ENCODE measurements at places on chromosomes 5 and 9.

DNA sequence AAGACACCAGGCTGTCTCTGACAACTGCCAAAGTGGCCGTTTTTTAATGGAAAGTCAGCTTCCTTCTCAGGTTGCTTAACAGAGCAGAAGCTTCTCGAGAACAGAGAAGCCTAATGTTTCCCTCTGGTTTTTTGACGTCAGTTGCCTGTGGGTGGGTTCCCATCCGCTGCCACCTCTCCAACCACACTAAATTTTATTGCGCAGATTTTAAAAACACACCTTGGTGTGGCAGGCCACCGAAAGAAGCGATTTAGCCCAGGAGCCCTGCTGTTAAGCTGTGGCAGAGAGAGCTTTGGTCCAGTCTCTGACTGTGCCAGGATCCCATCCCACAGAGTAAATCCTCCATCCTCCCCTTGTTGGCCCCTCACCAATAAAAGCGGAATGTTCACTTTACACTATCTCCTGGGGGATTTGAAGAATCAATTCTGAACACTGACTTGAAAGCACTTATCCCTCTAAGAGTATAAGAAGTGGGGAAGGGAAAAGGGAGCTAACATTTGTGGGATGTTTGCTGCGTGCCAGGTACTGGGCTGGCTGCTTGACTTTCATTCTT is 181.6 kb downstream of the AOPEP start:
- DNase-seq: no peak

GRCh38 chr5:112848116-112848811 is 12.8 kb upstream of the SRP19 start:
- peak; percentile 57 for DNase-seq

DNA sequence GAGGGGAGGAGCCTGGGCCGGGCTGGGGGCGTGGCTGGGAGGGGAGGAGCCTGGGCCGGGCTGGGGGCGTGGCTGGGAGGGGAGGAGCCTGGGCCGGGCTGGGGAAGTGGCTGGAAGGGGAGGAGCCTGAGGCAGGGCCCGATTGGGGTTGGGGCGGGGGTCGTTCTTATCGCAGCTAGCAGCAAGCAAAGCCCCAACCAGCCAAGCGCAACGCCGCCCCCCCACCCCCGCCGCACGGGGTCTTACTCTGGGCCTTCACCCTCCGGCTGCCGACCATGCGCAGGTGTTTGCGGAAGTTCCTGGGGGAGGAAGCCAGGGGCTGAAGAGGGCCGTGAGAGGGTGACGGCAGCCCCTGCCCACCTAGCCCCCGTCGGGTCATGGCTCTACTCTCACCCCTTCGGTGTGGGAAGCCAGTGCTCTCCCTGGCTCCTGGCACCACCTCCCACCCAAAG is 5.0 kb downstream of the NSMF start:
- DNase-seq: peak; percentile 73

DNA sequence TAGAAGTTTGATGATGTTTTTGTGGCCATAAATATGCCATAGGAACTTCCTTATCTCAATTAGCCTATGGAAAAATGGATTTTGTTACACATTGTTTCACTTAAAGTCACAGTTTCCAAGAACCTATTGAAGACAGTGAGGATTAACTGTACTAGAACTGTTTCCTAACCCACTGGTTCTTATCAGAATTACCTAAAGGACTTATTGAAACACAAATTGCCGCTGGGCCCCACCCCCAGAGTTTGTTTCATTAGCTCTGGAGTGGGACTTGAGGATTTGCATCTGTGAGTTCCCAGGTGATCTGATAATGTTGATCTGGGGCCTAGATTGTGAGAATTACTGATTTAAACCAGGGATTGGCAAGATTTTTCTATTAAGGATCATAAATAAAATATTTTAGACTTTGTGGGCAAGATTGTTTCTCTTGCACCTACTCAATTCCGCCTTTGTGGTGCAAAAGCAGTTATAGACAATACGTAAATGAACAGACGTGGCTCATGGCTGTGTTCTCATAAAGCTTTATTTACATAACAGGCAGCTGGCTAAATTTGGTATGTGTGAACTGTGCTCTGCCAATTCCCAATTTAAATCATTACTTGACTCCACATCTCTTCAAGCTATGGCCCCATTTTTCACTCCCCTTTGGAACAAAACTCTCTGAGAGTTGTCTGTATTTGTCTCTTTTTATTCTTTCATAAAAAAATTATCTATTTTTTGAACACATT is 9.3 kb downstream of the JAK2 start:
- no peak for DNase-seq

GRCh38 chr9:18018661-18019060 is 439.8 kb downstream of the SH3GL2 start:
- DNase-seq: no peak

GRCh38 chr9:15743512-15743911 is 190.7 kb downstream of the CCDC171 start:
- no peak for DNase-seq

DNA sequence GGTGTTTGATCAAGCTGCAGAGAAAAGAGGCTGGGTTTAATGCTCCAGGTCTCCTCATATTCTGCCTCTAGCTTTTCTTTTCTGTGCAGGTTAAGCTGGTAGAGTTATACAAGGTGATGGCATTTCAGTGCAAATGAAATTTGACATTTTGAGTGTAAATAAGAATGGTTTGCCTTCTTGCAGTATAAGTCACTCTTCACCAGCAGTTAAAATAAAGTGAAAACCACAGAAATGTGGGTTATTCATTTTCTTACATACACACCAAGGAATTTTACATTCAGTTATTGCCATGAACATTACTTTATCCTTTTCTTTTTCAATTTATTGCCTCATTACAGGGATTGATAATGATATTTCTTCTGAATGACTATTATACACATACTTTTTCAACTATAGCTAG is 337.5 kb upstream of the PCSK5 start:
- no peak for DNase-seq
